Glutamatergic neuron (in vitro differentiated cells): ENCODE measurements at places on chromosomes 2 and 18.
A peak's percentile ranks its signal among the peaks of the same experiment; 100 is the strongest.

- DNase-seq: peak; percentile 75
These were observed 2.9 kb upstream of the ATOH8 start for GRCh38 chr2:85750587-85751575.

GRCh38 chr18:24928301-24928878 lies 423.6 kb downstream of the ZNF521 start:
- peak; percentile 33 for DNase-seq

DNA sequence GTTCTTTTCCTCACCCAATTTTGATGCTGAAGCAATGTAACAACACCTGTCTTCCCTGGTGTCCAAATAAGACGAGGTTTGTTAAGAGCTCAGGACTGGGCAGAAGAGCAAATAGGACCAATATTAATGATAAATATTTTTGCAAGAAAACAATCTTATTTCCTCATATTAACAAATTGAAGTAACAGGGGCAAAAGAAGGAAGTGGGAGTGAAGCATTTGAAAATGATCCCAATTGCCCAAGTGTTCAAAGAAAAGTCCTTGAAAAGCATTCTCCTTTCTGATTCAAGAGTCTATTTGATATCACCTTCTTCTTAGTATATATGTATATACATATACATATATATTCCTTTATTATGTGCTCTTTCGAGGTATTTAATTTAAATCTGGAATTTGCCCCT lies 418.8 kb downstream of the ARHGAP15 start:
- no peak for DNase-seq

DNA sequence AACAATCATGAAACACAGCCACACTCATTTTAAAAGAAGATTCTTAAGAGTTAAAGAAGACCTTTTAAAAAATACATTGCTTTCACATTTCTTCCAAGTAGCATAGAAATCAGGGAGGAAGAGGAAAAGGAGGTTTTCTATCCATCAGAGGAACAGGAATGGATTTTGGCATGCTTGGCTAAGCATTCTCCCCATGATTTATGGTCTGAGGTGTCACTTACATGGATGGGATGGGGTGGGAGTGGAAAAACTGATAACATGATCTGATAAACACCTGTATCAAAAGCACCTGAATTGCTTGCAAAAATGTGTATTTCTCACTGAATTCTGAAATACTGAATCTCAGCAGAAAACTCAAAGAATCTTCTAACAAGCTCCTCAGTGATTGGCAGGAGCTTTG lies 265.9 kb downstream of the NRXN1 start:
- no peak for DNase-seq

DNA sequence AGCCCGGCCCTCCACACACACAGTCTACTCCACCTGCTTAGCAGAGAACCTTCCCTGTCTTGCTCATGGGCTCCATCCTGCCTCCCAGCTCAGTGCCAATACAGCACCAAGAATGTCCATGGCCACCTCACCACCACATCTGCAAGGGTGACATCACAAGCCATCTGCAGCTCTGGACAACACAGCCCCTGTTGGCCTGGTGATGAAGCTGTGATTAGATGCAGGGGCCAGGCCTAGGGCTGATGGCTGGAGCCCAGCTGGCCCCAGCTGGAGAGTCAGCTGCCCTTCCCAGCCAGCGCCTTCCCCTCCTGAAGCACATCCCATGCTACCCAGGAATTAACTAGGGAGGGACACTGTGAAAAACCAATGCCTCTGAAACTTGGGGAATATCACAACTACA lies 91.1 kb downstream of the TTC32 start:
- no peak for DNase-seq

- peak; percentile 25 for DNase-seq
These were observed 137.1 kb upstream of the CCDC68 start for GRCh38 chr18:55096263-55096951.

DNA sequence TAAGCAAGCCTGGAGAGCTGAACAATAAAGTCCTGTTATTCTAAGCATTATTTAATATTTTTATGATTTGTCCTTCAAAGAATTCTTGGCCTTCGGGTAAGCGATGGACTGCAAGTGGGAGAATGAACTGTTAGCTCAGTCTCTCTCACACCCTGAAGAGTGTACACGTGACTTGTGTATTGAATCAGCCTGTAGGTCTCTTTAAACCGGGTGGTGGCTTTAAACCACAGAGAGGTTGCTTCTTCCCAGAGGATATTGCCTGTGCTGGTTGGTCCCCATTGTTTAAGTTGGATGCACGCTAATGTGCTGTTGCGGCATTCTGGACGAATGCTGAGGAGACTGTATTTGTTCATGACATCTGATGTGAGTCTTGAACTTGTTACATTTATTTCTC lies 183.3 kb downstream of the LTBP1 start:
- DNase-seq: no peak

- DNase-seq: no peak
These were observed 1.9 kb downstream of the HS6ST1 start for GRCh38 chr2:128316777-128317180.

DNA sequence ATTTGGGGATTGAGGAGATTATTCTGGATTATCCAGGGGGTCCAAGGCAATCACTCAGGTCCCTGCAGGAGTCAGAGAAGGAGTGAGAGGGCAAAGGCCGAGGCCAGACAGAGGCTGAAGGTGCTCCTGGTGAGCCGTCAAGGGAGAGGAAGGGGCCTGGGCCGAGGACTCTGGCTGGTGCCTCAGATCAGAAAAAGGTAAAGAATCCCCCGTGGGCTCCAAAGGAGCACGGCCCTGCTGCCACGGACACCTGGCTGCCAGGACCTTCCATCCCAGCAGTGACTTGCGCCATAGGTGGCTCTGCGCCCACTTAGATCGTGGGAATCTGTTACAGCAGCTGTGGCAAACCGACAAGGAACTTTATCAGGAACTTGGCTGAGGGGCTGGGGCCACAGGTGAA lies 374.8 kb upstream of the MYT1L start:
- no peak for DNase-seq

DNA sequence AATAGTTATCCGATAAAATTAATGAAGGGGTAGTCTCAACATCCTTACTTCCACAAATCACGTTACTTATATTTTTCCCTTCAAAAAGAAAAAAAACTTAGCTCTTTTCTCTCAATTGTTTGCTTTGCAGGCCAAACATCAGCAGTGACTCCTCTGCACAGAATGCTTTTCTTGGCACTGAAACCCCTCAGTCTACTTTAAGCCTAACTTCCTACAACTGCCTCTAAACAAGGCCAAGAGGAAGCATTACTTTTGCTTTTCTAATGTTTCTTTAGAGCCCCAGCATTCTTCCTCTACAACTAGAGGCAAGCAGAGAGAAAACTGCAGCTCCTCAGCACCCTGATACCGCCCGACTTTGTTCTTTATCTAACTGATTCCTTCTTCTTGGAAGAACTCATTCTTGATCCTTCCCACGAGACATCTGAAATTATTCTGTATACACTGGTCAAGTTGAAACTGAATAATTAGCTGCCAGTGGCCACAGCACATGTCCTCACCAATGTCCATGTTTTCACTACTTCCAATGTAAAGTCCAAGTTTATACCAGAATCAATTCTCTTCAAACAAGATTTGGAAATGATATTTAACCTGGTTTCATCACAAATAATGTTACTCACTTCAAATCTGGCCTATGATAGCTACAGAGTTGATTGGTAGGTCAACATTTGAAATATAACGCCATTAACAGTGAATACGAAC lies 55.3 kb downstream of the DTNB start:
- DNase-seq: no peak

GRCh38 chr2:240574386-240575100 lies 6.3 kb downstream of the RNPEPL1 start:
- DNase-seq: peak; percentile 19

DNA sequence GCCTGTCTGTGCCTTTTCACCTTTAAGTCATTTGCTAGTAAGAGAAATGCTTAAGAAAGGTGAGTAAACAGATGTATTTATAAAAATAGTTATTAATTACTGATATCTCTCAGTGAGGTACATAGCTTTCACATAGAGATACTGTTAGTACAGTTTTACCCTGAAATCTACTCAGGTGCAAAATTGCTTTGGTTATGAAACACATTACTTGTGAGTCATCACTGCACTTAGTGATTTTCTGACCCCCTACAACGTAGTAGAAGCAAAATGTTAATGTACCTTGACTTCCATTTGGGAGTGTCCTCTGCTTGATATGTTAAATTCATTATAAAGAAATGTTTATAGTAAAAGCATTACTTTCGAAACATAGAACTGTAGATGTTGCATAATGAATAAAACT lies 6.5 kb downstream of the GLS start:
- no peak for DNase-seq

DNA sequence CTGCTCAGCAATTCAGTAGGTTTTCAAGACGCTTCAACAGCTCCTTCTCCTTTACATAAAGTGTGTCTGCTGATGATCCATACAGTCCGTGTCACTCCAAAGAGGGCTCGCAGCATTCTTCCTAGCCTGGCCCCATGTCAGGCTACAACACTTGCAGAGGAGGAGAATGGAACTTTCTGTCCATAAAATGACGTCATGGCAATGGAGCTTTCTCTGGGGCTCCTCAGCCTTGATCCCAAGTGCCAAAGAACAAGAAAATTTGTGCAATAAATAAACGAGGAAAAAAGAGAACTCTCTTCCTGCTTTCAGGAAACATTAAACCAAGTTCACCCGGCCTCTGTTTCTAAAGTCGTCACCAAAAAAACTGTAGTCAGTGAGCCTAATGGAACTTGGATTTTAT lies 199.5 kb upstream of the MEIS1 start:
- DNase-seq: no peak

- no peak for DNase-seq
These were observed 547.3 kb upstream of the VWC2L start for GRCh38 chr2:213863541-213863940.

- no peak for DNase-seq
These were observed 117.3 kb downstream of the MIB1 start for GRCh38 chr18:21857871-21858270.

DNA sequence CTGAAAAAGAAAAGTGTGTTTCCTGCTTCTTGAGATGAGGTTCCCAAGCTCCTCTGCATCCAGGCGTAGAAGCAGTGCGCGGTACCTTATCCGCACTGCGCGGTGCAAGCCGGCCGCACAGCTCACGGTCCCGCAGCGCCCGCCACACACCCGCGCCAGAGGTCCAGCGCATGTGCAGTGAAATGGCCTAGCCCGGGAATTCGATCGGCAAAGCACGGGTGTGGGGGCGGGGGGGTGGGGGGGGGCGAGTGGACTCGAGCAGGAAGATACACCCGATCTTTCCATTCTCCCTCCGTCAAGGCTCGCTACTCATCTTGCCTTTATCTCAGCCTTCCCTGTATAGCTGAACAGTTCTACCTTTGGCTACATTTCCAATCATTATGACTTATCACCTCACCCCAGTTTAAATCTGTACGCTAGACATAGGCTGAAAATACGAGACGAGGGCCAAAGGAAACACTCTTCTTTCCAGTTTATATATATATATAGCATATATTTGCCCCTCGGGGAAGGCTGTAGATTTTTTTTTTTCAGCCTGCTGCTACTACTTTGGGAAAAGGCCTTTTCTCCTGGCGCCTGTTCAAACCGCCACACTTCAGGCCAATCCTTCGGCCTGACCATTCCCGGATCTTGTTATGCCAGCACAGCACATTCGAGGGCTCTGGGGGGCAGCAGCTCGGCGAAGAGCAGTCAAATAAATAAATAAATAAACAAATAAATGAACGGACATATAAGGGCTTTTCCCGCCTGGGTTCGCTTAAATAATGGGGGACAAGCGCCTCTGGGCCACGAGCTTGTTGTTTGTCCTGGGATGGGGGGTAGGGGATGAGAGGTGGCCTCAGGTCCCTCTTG lies 10.4 kb downstream of the HOXD8 start:
- no peak for DNase-seq

DNA sequence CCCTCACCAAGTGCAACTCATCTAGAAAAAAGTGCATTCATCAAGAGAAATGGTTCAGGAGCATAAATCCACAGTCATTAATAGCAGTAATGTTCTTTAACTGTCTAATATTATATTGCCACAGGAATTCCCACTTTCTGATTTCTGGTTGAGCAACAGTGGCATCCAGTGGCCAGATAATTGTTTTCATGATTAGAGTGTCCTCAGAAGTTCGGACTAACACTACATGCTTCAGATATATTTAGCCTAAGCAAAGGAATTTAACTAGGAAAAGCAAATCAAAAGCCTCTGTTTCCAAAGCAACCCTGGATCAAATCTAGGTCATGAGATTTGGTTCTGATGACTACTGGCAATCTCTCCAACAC lies 9.8 kb upstream of the ERBB4 start:
- no peak for DNase-seq

DNA sequence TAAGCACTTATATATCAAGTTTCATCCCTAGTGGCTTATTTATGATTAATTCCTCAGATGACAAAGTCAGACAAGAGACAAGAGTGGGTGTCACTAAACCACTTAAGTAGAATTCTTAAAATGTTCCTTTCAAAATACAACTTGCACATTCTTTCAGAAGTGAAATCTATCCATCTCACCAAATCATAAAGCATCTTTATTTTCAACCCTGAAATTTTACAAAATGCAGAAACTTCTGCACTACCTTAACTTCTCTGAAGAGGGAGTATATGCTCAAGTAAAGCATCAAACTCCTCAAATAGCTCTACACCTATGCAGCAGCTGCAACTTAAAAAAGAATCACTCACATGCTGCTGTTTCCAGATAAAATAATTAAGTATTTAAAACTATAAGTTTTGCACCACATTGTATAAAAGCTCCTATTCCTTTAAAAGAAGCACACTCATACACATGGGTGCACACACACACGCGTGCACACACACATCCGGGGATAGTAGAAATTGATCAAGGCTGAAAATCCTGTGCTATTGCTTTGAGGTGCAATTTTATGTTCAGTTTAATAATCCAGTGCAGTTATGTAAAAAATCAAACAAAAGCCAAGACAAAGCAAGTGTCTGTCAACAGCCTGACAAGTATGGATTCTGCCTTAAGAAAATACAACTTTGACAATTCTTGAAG lies 244.5 kb downstream of the TCF4 start:
- DNase-seq: no peak

DNA sequence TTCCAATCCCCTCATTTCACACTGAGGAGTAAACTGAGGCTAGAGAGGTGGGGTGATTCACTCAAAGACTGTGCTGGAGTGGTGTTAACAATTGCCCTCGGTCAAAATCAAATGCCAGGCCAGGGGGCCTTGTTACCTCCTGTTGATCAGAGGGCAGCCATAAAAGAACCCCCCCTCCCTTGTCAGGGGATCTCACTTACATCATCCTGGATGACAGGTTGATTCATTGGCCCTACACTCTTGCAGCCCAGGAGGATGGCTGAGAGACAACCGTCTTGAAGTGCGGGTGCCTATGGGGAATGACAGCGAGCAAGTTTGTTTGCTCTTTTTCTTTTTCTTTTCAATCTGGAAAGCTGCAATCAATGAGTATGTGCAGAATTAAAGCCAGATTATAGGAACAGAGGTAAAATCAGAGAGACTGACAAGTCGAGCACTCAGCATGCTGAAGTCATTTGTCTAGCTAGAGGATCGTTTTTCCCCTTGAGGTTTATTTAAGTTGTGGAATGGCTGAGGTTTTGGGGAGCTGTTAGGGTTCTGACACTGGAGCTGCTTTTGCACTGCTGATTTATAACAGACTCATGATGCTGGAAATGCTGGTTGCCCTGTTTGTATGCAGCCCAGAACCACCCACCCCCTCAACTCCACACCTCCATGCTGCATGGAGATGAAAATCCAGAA lies 26.4 kb upstream of the NRP2 start:
- no peak for DNase-seq

- DNase-seq: no peak
These were observed 201.9 kb upstream of the SLC8A1 start for GRCh38 chr2:40653829-40654228.
